ENCODE measurements at places on chromosomes 4 and X.

GRCh38 chr4:89665662-89666061, 171.3 kb downstream of the SNCA start:
- no peak for DNase-seq

DNA sequence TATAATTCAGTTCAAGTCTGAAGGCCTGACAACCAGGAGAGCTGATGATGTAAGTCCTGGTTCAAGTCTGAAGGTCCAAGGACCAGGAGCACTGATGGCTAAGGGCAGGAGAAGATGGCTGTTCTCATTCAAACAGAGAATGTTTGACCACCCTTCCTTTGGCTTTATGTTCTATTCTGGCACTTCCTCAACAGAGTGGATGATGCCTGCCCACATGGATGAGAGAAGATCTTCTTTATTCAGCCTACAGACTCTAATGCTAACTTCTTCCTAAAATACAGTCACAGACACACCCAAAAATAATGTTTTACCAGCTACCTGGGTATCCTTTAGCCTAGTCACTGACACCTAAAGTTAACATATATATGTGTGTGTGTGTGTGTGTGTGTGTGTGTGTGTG, 25.6 kb upstream of the IRF2 start:
- no peak for DNase-seq

GRCh38 chrX:78024349-78025059, 55.1 kb upstream of the PGAM4 start:
- DNase-seq = no peak

- no peak for DNase-seq
Observed at GRCh38 chr4:100098681-100099080, 91.6 kb downstream of the DDIT4L start.

DNA sequence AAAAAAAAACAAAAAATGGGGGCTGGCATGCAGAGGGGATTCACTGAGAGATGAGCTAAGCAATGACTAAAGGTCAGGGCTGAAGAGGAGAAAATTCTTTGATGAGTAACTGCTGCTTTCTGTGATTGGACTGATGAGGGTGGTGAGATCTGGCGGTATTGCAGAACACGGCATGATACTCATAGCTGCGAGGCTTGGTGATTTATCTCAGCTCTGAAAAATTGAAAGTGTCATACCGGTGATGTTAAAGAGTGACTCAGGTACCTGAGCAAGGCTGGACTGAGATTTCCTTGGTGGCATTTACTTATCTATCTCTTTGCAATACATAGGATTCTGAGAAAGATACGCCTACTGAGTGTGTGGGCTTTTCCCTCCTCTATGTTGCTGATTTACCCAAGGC, 204.1 kb upstream of the DDX53 start:
- no peak for DNase-seq

GRCh38 chr4:26075583-26075982, 161.6 kb downstream of the SMIM20 start:
- no peak for DNase-seq

- no peak for DNase-seq
Observed at GRCh38 chr4:117873779-117874178, 160.5 kb upstream of the NDST3 start.

DNA sequence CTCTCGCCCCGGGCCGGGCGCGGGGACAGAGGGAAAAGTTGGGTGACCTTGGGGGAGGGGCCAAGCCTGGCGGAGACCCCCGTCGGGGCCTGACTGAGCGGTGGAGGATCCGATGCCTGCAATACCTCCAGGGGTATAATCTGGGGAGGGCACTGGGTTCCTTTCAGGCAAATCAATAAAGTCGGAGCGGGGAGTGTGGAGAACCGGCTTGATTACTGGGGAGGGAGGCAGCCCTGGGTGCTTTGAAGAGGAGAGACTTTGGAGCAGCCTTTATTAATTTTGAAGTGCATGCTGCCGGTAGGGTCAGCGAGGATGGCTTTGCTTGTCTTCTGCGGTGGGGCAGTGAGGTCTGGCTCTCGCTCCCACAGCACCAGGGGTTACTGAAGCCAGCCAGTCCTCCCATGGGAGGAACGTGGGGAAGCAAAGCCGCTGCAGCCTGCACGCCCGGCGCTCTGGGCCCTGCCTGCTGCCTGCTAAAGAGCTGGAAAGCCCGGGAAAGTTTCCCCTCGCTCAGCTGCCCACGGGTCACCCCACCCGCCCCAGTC, 403 bp upstream of the LGI2 start:
- no peak for DNase-seq

- DNase-seq = no peak
Observed at GRCh38 chrX:123324625-123325024, 140.5 kb downstream of the GRIA3 start.

- DNase-seq = no peak
Observed at GRCh38 chr4:47462799-47463234, 685 bp downstream of the COMMD8 start.

- DNase-seq = no peak
Observed at GRCh38 chrX:57119416-57119815, 1.9 kb downstream of the SPIN2B start.

DNA sequence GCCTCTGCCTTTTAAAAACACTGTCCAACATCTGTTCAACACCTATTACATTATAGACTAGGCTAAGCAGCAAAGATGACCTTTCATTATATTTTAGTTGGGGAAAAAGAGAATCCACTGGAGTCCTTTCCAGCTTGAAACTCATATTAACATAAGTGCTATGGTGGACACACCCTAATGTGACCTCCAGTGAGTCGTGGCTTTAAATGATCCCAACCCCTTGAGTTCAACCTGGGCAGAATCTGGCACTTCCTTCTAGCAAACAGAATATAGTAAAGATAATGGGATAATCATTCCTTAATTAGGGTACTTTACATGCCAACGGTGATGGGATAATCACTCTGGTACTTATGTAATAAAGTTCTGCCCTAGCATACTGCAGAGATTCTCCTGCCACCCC, 162.6 kb downstream of the MAB21L2 start:
- DNase-seq = no peak

DNA sequence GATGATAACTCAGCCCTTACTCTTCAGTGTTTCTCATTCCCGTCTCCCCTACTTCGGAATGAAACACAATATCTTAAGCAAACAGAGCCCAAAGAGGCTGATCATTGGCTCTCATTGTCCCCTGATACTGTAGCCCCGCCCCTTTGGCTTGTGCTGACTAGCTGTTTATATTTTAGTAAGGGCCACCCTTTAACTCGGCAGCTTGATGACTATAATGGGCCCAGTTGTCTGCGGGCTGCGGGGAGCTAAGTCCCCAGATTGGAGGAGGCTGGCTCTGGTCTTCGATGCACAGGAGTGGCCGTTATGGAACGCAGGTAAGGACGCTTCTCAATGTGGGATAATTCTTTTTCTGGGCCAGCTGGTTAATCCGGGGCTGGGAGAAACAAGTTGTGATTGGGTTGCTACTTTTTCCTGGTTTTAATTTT, at the start of gene TRIM2:
Gene TRIM2 (plus strand): TSS at position 197 of the 425 bp plus-strand sequence. CDS start 88 bp downstream, at position 285.
- DNase-seq = peak; percentile 87

DNA sequence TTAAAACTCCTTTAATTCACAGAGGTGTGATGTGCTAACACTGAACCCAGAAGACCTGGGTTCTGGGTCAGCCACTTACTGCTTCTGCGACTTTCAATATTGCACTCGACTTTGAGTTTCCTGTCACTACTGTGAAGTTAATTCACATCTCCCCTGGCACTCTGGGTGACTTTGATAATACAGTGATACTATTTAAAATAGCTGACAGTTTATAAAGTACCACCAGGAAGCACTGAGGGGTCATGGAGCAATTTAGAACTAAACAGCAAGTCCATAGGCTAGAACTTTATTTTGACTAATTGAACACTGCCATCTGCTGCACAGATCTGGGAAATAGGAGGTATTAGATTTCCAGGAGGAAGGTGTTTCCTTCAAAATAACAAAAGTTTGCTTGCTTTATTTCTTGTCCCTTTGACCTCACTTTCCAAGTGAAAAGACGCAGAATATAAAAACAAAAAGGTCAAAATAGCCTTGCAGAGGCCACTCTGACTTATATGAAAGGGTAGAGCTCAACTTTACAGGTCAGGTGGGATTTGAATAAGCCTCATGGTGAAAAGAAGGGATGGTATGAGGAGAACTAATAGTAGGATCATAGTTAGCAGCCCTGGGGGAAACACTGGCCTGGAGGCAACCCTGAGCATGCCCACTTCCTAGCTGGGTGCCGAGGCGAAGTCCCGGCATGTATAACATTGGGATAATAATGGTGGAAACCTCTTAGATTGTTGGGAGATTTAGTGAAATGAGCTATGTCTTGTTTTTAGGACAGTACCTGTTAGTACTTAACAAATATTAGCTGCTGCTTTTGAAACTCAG, 53.4 kb downstream of the ZNF518B start:
- no peak for DNase-seq

DNA sequence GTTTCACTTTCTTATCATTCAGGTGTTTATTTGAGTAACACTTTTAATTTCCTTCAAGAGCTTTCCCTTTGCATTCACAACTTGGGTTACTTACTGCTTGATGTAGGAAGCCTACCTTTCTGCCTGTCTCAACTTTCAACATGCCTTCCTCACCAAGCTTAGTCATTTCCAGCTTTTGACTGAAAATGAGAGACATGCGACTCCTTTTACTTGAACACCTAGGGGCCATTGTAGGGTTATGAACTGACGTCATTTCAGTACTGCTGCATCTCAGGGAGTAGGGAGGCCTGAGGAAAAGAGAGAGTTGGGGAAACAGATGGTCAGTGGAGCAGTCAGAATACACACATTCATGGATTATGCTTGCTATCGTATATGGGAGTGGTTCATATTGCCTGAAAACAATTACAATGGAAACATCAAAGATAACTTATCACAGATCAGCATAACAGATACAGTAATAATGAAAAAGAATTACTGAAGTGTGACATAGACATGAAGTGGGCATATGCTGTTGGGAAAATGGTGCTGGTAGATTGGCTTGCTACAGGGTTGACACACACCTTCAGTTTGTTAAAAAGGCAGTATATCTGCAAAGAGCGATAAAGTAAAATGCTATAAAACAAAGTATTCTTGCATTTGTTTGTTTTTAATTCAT, 25.7 kb downstream of the USP53 start:
- DNase-seq = no peak
